Natural killer cell (primary cell): ENCODE measurements at places on chromosomes 6 and 20. TPM values are rescaled to one million over a fixed set of nuclear protein-coding genes. Genes with fewer than 3 reads are reported as not detected.

- no peak for DNase-seq
Measured at GRCh38 chr6:95805699-95806098, 210.1 kb upstream of the FUT9 start.

DNA sequence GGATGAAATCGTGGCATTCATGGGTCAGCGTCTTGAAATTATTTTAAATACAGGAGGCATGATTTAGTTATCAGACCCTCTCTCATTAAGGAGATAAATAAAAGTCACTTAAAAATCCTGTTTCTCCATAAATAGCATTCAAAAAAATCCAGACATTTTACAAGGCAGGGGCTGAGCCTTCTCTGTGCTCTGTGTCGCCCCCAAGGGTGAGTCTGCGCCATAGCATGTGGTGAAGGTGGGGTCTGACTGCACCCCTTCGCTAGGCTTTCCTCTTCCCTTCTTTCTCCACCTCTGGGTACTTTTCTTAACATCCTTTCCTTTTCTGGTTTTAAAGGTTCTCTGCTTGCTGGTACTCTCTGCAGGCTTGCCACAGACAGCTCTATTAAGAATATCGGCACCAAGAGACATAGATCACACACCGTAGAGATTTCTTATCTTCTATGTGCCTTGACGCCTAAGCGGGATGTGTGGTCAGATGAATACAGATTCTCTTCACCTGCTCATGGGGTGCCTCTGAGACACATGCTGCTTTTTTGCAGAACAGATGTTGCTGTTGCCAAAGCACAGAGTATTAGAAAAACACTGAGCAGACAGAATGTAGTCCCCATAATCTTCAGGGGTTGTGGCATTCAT, 20.1 kb upstream of the FAM209A start:
- DNase-seq = no peak

GRCh38 chr6:32941214-32941768, 463 bp upstream of the HLA-DMB start:
- peak; percentile 84 for DNase-seq

GRCh38 chr6:67127041-67127440, 1420.0 kb upstream of the EYS start:
- DNase-seq = no peak

GRCh38 chr6:131372535-131372934, 200.5 kb upstream of the ARG1 start:
- no peak for DNase-seq

DNA sequence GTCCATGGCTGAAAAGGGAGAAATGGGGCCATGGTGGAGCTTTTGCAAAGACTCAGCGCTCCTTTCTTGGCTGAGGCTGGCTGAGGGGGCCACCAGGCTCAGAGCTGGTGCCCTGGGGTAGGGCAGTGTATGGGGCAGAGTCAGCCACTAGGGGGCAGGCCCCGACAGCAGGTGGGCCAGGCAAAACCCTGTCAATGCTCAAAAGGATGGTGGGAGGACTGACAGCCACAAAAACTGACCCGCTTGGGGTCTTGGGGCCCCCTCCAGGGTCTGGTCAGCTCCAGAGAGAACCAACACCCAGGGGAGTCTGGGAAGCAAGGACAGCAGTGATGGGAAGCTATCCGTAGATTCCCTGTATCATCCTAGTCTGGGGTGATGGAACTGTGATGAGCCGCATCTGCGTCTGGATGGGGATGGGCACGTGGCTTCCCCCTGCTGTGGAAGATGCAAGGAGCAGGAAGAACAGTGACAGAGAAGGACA, 306.9 kb downstream of the DHX35 start:
- peak; percentile 35 for DNase-seq

DNA sequence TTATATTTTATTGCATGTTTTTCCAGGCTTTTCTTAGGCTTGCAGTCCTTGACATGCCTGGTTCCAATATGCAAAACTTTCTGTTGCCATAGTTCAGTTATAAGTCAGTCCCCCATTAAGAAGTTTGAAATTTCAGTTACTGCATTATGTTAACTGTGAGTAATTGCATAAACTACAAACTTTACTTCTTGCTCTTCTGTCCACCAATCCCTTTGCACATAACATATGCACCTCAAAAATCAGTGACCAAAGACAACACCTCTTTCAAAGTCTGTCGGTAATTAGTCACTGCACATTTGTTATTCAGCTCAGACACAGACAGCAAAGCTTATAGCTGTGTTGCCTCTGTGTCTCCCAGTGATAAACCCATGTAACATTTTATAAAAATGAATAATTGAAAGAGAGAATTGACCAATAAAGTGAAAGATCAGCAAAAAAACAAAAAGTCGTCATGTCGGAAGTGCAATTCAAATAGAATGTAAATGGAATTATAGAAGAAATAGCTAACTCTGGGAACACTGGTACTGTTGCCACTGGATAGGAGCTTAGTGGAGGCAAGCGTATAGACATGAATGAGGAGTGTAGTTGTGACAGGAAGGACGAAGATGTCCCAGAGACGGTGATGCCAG, 50.3 kb upstream of the BTBD3 start:
- DNase-seq = no peak

SLC32A1 gene
- total RNA-seq = not detected
